KG1 (cell line): ENCODE measurements at places on chromosomes 12 and 14.

- no peak for DNase-seq
Measured at GRCh38 chr12:80032946-80033345, 66.4 kb upstream of the OTOGL start.

DNA sequence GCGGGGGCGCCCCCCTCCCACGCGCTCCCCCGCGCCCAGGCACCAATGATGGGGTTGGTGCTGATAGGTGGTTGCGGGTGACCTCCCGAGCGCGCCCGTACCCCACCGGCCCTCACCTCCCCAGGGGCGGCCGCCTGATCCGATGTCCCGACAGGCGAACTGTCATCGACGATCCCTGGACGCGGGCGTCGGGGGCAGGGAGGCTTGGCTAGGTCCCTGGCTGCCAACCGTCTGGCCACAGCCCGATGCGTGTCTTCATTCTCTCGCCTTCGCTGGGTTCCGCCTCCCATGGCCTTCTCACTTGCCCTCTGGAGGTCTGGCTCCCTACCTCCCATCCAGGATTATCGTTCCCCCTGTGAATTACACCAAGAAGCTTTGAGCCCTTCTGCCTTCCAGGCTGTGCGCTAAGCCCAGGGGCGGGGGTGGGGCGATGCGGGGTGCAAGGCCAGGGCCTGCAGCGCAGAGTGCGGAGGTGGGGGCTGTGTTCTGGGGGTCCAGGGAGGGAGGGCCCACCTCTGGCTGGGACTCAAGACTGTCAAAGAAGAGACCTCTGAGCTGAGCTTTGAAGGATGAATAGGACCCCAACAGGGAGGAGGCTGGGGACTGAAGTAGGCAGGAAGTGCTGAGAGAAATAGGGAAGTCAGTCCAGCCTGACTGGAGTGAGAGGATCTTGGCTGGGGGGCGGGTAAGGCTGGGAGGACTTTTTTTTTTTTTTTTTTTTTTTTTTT lies 7.7 kb upstream of the RACGAP1 start:
- no peak for DNase-seq

- no peak for DNase-seq
Measured at GRCh38 chr14:29645117-29645516, 282.5 kb downstream of the PRKD1 start.

DNA sequence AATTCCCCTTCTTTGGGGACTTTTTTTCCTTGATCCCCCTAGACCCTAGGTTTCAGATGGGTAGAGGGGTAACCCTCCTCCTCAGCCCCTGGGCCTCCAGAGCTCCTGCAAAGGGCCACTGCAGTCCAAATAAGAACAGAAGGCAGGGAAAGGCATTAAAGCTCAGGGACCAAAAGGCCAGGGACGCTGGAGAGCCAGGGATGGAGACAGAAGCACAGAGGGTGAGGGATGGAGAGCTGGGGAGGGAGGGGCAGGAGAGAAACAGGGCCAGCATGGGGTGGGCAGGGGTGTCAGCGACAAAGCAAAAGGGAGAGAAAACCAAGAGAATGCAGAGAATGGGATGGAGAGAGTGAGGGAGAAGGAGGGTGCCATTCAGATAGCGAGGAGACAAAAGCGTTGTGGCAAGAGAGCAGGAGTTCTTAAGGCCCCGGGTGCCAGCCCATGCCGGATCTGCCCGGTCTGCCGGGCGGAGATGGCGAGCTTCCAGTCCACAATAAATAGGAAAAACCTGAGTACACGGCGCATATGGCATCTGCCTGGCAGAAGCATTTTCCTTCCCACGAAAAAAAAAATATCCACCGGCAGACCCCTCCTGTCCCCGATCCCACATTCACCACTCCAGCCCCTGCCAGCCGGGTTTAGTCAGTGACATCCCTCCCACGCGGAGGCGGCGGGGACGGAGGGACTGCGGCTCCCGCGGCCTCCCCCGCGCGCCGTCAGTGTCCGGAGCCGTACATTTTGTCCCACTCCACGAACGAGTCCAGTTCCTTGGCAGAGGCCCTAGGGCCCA lies 28.6 kb downstream of the FIGNL2 start:
- DNase-seq: no peak

DNA sequence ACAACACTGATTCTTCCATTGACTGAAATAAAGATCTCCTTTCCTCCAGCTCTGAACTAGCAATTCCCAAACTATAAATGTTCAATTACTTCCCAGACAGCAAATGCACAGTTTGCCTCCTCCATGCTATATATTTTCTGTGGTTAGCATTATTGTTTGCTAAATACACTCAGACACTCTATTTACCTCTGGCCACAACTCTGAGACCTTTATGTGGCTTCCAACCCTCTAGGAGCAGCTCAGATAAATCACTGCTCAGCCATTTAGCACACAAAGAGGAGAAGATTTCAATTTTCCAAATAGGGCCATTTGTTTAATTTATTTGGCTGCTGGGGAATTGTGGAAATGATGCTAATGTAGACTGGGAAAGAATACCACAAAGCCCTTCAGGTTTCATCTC lies 202.0 kb downstream of the SPTSSA start:
- no peak for DNase-seq

DNA sequence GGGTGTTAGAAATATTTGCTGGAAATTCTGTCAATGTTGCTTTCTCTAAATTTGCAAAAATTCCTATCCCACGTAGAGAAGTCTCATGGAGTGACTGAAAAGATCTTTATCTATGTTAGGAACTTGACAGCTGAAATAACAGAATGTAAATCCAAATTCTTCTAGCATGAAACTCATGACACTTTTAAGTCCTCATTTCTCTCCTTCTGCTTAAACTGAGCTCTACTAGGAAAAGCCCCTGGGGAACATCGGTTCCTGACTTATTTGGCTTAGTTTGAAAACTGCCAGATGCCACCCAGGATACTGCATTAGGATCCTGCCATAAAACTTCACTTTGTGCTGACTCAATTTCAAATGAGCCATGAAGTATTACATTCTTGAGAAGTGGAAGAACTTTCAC lies 426.0 kb downstream of the GALC start:
- no peak for DNase-seq

DNA sequence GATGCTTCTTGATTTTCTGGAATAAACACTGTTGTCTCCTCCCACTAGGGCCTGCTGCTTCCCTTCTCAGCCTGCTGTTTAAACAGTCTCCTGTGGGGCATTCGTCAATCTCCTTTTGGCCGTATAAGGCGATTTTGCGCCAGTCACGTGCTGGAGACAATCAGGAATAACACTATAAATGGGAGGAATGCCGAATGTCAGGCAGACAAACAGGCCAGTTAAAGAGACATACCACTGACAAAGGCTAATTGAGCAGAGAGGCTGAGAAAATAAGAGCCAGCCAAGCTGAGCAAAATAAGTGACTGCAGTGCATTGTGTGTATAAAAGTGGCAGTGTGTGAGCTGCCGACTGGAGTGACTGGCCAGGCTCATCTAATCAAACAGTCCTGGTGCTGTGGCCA lies 23.3 kb downstream of the DMAC2L start:
- no peak for DNase-seq

- no peak for DNase-seq
Measured at GRCh38 chr12:56629459-56630179, 507 bp downstream of the BAZ2A start.

GRCh38 chr12:79682593-79682992 lies 8.2 kb downstream of the PAWR start:
- no peak for DNase-seq

DNA sequence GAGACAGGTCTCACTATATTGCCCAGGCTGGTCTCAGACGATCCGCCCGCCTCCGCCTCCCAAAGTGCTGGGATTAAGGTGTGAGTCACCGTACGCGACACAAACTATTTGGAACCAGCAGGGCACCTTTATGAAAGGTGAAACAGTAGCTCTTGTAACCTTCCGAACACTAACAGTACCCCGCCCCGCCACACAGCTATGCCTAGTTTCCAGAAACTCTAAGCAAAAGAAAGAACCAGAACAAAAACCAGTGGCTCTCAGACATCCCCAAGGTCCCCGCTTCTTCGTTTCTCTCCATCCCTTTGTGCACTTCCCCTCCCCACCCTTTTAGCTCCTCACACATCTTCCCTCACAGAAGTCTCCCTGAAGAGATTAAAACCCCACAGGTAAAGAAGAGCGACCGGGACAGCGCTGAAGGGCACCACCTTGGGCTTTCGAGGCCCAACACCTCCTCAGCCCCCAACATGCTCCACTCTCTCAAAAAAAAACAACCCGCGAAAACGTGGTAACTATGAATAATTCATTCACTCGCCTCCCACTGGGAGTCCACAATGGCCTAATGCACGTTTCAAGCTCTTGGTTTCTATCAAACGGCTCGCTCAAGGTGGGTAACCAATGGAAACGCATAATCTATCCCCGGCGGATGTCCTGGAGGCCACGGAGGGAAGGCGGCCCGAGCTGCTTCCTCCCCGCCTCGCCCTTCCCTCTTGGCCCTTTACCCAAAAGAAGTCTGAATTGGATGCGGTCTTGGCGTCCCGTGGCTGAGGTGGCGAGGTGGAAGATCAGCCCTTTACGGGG lies 877 bp downstream of the BAG5 start:
- DNase-seq: peak; percentile 42

DNA sequence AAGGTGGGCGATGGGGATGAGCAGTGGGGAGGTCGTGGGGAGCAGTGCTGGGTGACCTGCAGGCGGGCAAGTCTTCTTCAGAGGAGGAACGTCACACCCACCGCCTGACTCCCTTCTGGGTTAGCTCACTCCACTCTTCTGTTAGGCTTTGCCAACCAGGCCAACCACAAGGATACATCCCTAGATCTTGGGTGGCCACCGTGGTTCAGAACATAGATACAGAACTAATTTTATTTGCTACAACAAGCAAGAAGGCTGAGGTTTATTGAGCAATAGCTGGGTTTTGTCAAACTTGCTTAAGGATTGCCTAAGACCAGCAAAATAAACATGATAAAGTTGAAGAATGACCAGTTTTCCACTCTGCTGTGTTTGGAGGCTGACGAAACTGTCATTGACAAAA lies 109.4 kb downstream of the DACT1 start:
- DNase-seq: peak; percentile 28

- DNase-seq: no peak
Measured at GRCh38 chr12:91023326-91024004, 18.7 kb upstream of the EPYC start.

- DNase-seq: no peak
Measured at GRCh38 chr14:66389481-66389880, 96.7 kb upstream of the CCDC196 start.

GRCh38 chr12:114018669-114019068 lies 52.5 kb upstream of the RBM19 start:
- DNase-seq: no peak

- DNase-seq: no peak
Measured at GRCh38 chr12:114392909-114393308, 13.0 kb downstream of the TBX5 start.

GRCh38 chr12:6873094-6874014 lies at the start of gene SPSB2:
Gene SPSB2 (minus strand): TSS chr12:6873303. CDS start chr12:6872901, 402 bp downstream.
- peak; percentile 93 for DNase-seq

GRCh38 chr14:26026384-26026783 lies 571.4 kb downstream of the NOVA1 start:
- DNase-seq: no peak
